NCI-H1436 (cell line): ENCODE measurements at places on chromosomes 16 and 17.

- peak; percentile 72 for DNase-seq
Measured at GRCh38 chr17:79087428-79088143, 13.0 kb downstream of the ENGASE start.

GRCh38 chr16:68005786-68006286 is 6.6 kb upstream of the DPEP2 start:
- no peak for DNase-seq

DNA sequence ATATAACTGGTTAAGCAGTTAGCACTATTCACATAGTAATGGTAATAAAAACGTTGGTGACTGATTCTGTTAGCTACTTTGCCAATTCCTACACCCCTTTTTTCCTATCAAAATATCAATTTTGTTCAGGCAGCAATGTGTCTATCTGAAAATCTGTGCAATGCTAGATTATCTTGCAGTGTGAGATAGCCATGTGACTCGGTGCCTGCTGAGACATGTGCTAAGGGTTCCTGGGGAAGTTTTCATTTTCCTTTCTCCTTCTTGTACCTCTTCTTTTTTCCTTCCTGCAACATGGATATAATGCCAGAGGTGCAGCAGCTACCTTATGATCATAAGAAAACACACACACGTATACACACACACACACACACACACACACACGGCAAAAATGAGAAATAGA is 100.5 kb upstream of the SHISA6 start:
- no peak for DNase-seq

- DNase-seq: no peak
Measured at GRCh38 chr17:31400481-31400950, 9.0 kb downstream of the RAB11FIP4 start.

- DNase-seq: peak; percentile 84
Measured at GRCh38 chr16:85445064-85445778, 167.9 kb upstream of the GSE1 start.

DNA sequence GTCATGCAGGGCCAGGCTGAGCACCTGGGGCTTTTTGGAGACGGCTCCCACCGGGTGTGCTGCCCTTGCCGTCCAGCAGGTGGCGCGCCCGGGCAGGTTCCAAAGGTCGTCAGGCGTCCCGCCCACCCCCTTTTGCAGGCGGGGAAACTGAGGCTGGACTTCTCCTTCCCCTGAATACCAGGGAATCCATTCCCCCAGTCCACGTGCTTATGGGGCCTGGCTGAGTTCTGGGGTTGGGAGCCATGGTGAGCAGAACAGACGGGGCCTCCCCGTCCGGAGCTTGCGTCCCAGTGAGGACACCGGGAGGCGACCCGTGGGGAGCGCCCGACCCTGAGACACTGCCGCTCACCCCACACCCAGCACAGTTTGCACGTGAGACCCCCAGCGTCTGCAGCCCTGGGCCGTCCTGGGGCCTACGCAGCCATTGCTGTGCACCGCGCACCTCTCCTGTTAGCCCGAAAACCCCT is 51.8 kb upstream of the JPH3 start:
- DNase-seq: no peak

GRCh38 chr17:40779181-40779909 is 3.0 kb downstream of the KRT27 start:
- DNase-seq: peak; percentile 22

GRCh38 chr16:18041864-18042834 is 294.4 kb downstream of the NPIPA8 start:
- no peak for DNase-seq

DNA sequence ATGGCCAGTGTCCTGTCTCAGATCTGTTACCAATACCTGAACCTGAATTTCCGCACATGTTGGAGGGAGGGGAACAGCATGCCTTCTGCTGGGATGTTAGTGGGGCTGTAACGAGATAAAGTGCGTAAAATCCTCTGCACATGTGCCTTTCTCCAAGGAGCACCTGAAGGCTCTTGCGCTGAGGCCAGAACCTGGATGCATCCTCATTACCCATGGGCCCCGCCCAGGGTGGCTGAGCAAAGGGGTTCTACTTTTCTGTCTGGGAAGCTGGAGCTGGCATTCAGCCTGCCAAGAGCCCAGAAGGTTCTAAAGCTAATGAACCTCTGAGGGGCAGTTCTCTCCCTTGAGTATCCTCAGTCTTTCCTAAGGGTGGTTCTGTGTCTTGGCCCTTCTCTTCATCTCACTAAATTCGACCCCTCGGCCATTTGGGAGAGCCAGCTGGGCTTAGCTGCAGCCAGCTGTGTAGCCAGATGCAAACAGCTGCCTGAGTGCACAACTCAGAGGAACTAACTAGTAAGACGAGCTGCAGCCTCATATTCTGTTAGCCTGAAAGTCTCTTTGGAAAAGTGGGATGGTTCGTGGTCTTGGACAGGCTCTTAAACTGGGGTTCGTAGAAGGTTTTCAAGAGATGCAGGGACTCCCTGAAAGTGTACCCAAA is 2.5 kb downstream of the ITGA3 start:
- no peak for DNase-seq

DNA sequence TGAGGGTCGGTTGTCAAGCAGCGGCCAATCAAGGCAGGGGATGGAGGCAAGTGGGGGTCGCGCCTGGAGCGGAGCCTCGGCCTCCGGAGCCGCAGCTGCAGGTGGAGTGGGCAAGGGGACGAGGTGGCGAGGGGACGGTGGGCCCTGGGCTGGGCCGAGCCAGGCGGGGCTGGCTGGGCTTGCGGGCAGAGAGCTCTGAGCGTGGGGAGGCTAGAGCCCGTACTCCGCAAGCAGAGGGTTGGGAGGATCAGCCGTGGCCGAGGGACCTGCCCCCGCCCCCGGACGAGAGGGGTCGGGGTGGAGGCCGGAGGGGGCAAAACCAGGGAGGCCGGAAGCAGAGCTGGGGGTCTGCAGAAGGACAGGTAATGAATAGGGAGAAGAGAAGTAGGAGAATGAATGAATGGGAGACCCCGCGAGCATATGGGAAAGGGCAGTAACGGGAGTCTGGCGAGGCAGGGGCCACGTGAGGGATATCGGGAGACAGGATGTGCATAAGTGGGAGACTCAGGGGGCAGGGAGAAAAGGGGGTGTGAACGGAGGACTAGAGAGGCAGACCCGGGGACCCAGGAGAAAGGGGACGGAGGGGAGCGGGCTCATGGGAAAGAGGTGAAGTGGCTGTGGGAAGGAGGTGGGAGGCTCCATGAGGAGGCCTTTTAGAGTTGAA is at the start of gene KATNB1:
Gene KATNB1 (plus strand): TSS at position 16 of the 664 bp plus-strand sequence. CDS start 1,474 bp downstream, outside the sequence.
- DNase-seq: no peak

- no peak for DNase-seq
Measured at GRCh38 chr16:5506021-5506420, 408.4 kb upstream of the EEF2KMT start.

GRCh38 chr16:11824362-11824761 is 27.0 kb downstream of the RSL1D1 start:
- DNase-seq: no peak

- DNase-seq: no peak
Measured at GRCh38 chr17:55784666-55785065, 33.8 kb downstream of the PCTP start.

- DNase-seq: no peak
Measured at GRCh38 chr17:57373756-57374155, 117.4 kb downstream of the MSI2 start.

GRCh38 chr16:27304881-27305745 is 8.7 kb upstream of the IL4R start:
- DNase-seq: no peak

DNA sequence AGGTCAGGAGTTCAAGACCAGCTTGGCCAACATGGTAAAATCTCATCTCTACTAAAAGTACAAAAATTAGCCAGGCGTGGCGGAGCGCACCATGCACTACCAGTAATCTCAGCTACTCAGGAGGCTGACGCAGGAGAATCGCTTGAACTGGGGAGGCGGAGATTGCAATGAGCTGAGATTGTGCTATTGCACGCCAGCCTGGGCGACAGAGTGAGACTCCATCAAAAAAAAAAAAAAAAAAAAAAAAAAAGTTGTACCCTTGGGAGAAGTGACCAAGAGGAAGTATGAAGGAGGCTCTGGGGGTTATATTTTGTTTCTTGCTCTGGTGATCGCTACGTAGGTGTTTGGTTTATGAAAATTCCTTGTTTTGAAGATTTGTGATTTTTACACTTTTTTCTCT is 66.3 kb downstream of the LITAF start:
- DNase-seq: no peak

DNA sequence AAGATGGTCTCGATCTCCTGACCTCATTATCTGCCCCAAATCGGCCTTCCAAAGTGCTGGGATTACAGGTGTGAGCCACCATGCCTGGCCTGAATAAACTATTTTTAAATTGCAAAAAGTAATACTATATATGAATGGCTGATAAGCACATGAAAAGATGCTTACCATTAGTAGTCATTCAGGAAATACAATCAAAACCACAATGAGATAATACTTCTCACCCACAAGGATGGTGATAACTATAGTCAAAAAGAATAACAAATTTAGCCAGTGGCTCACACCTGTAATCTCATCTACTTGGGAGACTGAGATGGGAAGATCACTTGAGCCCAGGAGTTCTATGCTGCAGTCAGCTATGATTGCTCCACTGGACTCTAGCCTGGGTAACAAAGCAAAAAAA is 2.4 kb upstream of the TACO1 start:
- DNase-seq: no peak

GRCh38 chr16:70745536-70746025 is 55.4 kb downstream of the VAC14 start:
- DNase-seq: no peak

GRCh38 chr17:382644-383533 is 30.3 kb upstream of the RPH3AL start:
- no peak for DNase-seq

- no peak for DNase-seq
Measured at GRCh38 chr17:47820033-47820789, 1.4 kb downstream of the OSBPL7 start.

DNA sequence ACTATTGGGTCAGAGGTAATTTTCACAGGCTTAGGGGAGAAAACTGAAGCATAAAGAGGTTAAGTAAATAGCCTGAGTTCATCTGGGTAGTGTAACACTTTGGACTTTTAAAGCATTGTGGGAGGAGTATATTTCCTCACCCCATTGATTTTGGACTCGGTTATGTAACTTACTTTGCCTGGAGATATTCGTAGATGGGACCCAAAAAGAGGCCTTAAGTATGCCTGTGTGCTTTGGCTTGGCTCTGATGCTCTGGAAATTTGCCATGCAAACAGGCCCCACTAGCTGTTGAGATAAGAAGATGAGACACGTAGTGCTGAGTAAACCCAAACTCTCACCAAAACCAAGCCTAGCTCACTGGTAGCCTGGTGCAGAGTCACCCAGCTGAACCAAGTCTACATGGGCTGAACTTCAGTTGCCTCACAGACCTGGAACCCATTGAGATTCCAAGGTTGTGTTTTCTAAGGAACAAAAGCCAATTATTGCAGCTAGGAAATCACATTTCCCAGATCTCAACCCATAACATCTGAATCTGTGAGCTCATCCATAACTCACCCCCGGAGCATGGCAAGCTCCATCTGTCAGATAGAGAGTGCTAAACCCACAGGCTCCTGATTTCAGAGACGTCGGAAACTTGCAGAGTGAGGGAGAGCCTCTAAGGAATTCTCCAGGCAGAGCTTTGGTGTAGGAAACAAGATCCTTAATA is 536.0 kb upstream of the C16orf82 start:
- DNase-seq: no peak

DNA sequence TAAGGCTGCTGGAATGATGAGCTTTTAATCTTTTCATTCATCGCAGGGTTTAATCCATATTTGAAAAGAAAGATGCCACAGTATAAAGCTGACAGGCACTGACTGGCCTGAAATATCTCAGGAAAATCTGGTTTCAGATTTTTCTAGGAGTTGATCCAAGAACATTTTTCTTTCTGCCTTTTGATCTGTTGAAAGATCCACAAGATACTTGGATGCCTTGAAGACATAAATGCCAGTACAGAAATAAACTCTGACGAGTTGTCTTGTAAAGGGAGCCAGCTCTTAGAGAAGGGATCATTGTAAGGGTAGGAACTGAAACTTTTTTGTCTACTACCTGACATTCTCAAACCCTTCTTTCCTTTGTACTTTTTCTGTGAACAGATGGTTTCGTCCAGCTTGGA is 25.4 kb upstream of the KRT20 start:
- no peak for DNase-seq

- no peak for DNase-seq
Measured at GRCh38 chr16:89847051-89847939, 19.0 kb downstream of the SPIRE2 start.

GRCh38 chr16:81500833-81501521 is 56.4 kb downstream of the CMIP start:
- DNase-seq: no peak
